ENCODE measurements at places on chromosomes 12 and 14.

DNA sequence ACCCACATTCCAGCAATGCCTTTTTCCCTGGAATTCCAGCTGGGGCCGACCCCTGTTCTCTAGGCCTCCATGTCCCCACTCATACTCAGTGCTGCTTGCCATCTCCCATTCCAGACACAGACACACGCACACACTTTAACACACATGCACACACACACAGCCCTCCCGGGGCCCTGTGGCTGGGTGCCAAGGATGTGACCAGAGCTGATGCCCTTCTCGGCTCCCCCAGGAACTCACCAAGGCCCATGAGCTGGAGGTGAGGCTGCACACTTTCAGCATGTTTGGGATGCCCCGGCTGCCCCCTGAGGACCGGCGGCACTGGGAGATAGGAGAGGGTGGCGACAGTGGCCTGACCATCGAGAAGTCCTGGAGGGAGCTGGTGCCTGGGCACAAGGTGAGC is 4.3 kb downstream of the PLEKHG6 start:
- DNase-seq = no peak

DNA sequence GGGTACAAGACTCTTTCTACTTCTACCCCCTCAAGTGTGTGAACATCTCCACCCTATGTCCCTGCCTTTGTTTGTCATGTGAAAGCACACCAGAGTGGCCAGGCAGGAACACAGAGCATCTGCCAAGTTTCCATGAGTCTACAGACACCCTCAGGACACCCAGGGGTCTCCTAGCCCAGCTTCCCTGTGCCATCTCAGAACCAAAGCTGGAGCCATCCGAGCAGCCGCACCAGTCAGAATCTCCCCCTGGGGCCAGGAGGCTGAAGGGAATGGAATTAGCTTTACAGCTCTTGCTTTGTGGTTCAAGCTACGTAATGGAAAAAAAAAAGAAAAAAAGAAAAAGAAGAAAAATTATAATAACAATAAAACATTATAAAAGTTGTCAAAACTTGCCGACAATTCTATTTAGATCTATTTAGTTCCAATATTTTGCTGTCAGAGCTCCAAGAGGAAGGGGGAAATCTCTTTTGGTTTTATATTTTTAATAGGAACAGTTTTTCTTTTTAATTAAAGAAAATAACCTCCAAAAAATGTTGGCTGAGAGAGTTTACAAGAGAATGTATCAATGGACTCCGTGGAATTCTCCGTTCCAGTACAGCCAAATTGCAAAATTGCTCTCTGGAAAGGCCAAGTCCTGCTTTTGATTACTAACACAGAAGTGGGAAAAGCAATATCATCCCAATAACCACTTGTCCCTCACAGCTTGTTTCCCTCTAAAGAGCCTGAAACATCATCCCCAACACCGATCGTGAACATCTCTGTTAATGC is 37.1 kb downstream of the TBX5 start:
- DNase-seq = no peak

DNA sequence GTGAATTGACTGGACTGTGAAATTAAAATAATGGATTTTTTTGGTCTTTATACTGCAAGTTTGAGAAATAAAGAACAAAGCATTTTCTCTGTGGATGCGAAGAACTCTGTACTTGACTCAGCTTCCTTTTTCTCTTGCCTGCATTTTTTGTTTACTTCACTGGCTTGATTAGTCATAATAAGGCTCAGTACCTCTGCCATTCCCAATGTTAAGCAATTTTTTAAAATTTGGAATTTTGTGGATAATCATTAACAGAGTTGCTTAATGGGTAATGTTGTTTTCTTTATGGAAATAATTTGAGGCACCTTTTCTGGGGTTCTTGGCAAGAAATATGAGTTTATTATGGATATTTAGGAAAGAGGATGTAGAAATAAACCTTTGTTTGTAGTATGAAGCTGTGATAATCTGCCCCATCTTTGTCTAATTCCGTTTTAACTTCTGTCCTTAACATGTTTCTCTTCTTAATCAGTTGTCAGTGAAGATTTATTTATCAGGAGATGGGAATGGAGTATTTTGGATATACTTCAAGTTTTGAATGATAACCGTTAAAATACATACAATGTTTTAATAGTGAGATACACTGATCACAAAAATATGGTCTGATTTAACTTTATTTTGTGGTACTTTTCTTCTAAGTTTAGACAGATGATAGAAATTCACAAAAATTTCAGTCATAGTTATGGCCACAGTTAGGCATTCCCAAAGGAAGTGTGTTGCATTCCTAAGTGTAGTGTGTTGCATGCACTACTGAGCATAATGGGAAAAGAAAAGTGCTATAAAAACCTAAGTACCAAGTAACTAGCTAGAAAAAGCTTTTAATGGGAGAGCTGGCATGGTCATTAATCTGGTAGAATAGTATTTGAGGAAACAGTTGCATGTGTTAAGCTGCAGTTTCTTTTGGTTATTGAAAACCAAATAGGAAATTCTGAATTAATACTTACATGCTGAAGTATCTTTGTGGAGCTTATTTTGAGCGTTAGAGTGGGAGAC is 27.7 kb downstream of the WNK1 start:
- no peak for DNase-seq

- no peak for DNase-seq
Measured at GRCh38 chr14:50062438-50063085, 53.8 kb downstream of the VCPKMT start.

Measured in MG63 (cell line).